ENCODE measurements at places on chromosomes 7 and 10.

GRCh38 chr10:112360308-112361270, 13.3 kb upstream of the ACSL5 start:
- peak; percentile 38 for DNase-seq

- DNase-seq, result peak; percentile 34
These were observed 130.1 kb upstream of the INHBA start for GRCh38 chr7:41832941-41833340.

- no peak for DNase-seq
These were observed 132.1 kb downstream of the EMX2 start for GRCh38 chr10:117674646-117675045.

GRCh38 chr10:72108830-72109635, 20.7 kb upstream of the SPOCK2 start:
- no peak for DNase-seq

Measured in LoVo (cell line).